ENCODE measurements at places on chromosomes 11 and 22.
A peak's percentile ranks its signal among the peaks of the same experiment; 100 is the strongest.

DNA sequence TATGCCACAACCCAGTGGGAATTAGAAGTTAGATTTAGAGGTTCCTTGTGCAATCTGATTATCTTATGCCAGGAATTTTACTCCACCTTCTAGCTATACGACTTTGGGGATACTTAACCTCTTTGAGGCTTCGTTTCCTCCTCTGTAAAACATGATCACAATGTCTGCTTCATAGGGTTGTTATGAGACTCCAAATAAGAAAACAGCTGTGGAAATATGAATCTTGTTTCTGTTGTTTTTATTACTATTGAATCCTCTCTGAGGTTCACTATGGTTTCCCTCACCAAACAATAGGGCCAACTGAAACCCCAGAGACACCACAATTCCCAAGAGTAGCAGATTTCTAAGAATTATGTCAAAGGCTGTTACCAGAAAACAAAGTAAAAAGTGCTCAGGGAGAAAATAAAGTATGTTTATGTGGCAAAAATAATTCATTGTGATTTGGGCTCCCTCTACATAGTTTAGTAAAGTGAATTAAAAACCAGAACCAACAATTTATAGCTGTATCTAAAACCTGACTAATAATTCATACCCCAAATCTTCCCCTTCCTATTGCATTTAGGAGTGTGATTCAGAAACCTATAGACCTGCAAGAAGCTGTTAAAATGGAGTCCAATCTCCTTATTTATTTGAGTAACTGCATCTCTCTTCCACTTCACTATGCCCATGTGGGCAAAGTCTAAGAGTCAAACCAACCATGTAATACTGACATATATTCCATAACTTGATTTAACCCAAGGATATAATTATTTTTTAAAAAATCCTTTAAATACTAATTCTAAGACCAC, 38.4 kb downstream of the AMBRA1 start:
- DNase-seq = peak; percentile 57

DNA sequence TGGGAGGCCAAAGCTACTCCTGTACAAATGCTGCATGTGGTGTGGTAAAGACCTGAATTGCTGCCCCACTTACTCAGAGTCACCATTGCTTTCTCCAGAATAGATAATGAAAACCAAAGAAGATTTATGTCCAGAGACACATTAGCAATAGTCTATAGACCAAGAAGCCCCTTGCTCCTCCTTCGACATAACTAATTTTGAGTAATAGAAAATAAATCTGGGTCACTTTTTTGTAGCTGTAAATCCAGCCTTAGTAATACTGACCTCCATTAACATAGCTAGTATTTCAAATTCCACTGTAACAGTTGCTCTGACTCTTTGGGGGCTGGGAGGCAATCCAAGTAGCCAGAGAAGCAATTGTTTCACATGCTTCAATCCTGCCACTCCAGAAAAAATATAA, 145.9 kb downstream of the MAML2 start:
- DNase-seq = peak; percentile 27

- peak; percentile 27 for DNase-seq
Measured at GRCh38 chr11:69240332-69241074, 53.5 kb upstream of the MYEOV start.

GRCh38 chr11:9494316-9494715, 33.5 kb downstream of the ZNF143 start:
- no peak for DNase-seq

DNA sequence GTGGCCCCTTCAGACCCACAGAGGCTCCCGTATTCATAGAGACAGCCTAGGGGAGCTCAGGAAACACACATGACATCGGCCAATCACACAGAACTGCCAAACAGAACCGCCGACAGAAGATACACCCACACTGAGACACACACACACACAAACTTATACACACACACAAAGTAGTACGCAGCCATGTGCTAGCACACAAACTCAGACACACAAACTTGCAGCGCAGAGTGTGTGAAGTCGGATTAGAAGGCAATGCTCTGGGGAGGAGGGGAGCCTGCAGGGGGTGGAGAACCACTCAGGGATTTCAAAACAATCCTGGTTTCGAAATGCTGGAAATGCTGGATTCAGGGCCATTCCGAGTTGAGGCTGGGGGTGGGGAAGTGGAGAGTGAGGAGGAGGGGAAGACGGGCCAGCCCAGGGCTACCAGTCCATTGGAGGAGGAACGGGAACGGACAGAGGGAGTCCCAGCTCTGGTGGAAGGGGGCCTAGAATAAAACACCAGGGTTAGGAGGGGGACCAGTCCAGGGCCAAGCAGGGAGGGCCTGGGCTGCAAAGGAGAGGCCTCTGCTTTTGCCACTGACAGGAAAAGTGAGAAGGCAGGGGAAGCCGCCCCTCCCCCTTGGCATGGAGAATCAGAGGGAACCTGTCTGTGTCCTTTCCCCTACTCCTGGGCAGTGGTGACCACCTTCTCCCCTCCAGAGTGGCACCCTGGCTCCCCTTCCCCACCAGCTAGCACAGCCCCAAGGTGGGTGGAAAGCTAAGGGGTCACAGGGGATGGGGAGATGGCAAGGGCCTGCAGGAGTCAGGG, 4.4 kb downstream of the BCL9L start:
- DNase-seq = peak; percentile 89

DNA sequence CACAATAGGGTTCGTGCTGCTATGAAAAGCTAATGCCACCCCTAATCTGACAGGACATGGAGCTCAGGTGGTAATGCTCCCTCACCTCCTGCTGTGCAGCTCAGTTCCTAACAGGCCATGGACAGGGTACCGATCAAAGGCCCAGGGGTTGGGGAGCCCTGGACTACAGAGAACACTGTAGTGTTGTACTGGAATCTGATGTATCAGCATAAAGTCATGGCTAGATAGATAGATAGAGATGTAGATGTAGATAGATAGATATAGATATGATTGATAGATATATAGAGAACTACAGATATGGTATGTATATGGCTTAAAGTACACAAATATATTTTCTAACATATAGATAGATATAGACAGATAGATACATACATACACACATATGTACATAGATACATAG, 112.3 kb upstream of the MPPED2 start:
- DNase-seq = no peak

DNA sequence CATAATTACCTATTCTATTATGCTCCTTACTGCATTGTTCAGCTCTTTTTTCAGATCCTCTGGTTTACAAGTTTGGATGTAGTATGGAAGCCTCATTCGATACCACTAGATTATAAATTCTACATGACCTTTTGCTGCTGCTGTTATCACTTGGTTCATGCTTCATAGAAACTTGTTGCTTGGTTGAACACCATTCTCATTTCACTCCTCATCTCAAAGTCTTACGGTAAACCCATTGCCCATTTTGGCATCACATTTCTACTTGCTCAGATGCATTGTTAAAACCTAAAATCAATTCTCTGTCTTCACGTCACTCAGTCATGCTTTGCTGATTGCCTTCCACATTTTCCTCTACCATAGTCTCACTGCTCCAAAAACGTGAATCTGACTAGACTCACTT, 155.5 kb upstream of the DDI1 start:
- DNase-seq = no peak

DNA sequence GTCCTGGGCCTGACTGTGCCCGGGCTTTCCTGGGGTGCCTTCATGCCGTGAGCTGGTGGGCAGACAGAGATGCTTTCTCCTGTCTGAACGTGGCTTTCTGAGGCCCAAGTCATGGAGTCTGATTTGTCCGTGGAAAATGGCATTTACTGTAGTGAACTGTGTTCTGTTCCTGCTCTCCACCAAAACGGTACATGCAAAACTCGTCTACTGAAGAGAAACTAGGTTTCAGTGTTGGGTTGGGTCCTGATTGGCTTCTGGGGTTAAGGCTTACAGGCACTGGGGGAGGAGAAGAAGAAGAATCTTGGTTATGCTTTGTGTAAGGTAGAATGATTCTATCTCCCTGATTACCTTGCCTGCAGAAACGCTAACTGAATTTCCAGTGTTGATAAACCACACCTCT, 541.7 kb downstream of the NTM start:
- DNase-seq = no peak

GRCh38 chr11:30474151-30474954, 111.8 kb downstream of the MPPED2 start:
- DNase-seq = no peak

- no peak for DNase-seq
Measured at GRCh38 chr11:79309407-79309806, 131.4 kb downstream of the TENM4 start.

- DNase-seq = no peak
Measured at GRCh38 chr11:113465786-113466185, 9.4 kb downstream of the DRD2 start.

DNA sequence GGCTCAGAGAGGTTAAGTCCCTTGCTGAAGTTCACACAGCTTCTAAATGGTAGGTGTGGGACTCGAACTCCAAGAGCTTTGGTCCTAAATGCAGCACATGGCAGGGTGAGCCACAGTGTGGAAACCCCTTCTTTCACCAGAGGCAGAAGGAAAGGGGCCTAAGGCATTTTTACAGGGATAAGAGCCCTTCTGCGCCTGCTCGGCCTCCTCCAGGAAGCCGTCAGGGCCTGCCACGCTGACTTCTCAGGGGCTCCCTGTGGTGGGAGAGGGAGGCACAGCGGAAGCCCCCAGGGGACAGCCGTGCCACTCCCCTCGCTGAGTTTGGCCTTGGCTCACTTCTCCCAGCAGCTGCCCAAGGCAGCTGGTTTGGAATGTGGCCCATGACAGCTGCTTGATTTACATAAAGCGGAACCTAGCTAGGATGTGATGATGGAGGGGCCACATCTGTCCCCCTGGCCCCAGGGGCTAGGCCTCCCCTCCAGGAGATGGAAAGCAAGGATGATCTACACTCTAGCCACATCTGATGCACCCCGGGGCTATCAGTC, 35.4 kb downstream of the CD82 start:
- DNase-seq = no peak

DNA sequence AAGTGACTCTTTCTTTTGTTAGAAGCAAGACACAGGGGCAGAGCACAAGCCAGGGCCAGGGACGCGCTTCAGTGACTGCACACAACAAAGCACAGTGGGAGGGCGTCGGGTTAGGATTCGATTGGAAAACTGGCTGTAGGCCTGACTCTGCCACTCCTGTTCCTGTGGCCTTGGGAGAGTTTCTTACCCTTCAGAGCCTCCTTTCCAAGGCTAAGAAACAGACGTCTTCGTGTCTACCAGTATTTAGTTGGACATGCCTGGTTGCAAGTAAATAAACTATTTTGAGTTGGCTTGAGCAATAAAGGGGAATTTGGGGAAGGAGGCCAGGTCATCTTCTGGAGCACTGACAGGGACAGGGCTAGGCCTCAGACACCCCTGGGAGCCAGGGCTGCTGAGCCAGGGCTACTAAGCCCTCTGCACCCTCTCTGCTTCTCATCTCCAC, 549.1 kb downstream of the INSC start:
- no peak for DNase-seq
